ENCODE measurements at places on chromosomes 2 and 18.

DNA sequence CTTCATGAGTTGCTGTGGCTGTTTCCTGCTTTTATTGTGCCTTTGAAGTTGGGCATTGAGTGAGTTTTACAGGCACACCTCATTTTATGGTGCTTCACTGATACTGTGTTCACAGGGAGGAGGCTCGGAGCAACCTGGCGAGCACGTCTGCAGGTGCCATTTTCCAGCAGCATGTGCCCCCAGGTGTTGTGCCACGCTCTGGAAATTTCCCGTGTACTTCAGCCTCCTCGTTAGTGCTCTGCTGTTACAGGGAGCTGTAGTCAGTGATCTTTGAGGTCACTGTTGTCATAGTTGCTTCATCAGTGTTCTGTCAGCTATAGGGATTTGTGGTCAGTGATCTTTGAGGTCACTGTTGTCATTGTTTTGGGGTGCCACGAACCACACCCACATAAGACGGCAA lies 20.1 kb downstream of the CTDP1 start:
- no peak for DNase-seq

GRCh38 chr2:105539331-105539730 lies 140.5 kb upstream of the FHL2 start:
- no peak for DNase-seq

DNA sequence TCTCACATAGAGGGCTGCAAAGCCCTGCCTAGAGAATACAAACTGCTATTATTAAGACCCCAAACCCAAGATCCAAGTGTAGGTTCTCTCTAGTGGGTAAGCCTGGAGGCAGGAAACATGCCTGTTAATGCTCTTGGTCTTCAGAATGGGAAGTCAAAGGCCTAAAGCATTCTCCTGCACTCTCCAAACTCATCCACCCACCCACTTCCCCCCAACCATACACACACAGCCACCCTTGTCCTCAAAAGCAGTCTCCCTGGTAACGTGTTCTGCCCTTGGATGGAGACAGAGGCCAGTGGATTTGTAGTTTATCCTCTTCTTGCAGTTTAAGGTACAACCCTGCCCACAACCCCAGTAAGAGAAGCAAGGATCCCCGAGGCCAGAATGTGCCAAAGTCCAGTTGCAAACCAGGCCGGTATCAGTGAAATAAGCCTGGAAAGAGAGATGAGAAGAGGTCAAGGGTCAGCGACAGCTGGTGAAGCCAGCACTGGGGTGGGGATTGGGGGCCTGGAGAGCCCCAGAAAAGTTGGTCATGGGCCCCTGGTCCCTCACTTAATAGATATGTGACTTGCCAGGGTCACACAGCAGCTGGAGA lies 23.0 kb downstream of the TMEM247 start:
- DNase-seq = no peak

GRCh38 chr18:76195601-76196000 lies 299.4 kb downstream of the ZNF516 start:
- DNase-seq = no peak

GRCh38 chr2:17708501-17708900 lies 45.1 kb downstream of the SMC6 start:
- DNase-seq = no peak

DNA sequence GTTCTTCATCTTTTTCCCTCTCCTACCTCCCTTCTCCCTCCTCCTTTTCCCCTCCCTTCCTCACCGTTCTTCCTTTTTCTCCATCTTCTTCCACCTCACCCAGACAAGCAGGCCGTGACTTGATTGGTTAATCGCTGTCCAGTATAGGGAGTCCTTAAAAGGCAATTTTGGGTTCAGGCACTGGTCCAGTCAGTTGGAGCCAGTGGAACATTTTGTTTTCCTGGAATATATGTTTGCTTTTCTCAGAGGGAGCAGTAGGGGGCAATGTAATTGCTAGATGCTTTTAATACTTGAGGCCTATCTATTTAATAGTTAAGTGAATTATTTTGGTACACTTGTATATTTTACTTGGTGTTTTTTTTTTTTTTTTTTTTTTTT lies 15.0 kb downstream of the ELAC1 start:
- DNase-seq = no peak

- no peak for DNase-seq
Observed at GRCh38 chr18:27249933-27250332, 64.8 kb upstream of the CHST9 start.

- no peak for DNase-seq
Observed at GRCh38 chr18:49459404-49460171, 857 bp downstream of the DYM start.

DNA sequence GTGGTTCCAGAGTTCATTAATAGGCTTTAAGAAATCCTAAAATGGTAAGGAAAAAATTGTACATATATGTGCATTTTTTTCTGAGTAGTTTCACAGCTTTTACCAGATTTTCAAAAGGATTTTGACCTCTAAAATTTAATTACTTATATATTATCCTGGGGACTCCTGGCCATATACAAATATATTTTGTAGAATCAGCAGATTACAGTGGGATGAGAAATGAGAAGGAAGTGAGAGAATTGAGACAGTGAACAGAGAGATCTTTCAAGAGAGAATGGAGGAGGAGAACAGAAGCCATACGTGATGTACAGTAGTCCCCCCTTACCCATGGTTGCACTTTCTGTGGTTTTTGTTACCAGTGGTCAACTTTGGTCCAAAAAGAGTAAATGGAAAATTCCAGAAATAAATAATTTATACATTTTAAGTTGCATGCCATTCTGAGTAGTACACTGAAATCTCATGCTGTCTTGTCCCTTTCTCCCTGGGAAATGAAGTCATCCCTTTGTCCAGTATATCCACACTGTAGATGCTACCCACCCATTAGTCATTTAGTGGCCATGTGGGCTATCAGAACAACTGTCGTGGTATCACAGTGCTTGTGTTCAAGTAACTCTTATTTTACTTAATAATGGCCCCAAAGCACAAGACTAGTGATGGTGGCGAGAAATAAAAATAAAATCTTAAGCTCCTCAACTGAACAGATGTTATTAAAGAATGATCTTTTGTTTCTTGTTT lies 130.4 kb upstream of the MYO3B start:
- no peak for DNase-seq

DNA sequence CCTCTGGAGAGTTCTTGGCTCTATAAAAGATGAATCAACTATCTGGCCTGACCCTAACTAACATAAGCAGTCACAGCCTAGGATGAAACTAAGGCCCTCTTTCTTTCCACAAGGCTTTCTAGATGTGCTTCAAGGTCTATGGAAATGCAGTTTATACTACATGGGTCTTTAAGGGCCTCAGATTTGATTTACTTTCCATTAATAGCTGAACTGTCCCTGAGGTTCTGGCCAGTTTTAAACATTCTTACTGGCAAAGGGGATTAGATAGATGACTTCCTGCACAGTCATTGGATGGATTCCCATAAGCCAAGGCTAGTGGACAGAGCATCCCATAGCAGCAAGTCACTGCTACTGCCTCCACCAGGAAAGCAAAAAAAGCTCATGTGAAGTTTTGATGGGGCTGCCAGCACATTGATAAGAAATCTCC lies 38.1 kb upstream of the LCLAT1 start:
- DNase-seq = no peak

- DNase-seq = no peak
Observed at GRCh38 chr2:229943171-229943570, 20.9 kb downstream of the FBXO36 start.

DNA sequence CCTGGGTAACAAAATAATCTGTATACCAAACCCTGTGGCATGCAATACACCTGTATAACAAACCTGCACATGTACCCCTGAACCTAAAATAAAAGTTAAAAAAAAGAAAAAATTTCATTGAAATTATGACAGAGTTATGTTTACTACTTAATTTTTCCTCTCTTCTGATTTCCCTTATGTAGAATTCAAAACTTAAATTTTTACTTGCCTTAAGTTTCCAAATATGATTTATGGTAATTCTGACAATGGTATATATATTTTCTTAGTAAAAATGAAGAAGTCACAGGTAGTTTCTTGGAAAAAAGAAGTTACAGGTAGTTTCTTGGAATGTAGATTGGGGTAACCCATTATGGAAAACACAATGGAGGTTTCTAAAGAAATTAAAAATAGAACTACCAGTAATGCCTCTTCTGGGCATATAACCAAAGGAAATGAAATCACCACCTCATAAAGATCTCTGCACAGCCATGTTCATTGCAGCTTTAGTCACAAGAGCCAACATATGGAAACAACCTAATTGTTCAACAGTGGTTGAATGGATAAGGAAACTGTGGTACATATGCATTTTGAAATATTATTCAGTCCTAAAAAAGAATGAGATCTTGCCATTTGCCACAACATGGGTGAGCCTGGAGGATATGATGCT lies 164.9 kb downstream of the BABAM2 start:
- no peak for DNase-seq

DNA sequence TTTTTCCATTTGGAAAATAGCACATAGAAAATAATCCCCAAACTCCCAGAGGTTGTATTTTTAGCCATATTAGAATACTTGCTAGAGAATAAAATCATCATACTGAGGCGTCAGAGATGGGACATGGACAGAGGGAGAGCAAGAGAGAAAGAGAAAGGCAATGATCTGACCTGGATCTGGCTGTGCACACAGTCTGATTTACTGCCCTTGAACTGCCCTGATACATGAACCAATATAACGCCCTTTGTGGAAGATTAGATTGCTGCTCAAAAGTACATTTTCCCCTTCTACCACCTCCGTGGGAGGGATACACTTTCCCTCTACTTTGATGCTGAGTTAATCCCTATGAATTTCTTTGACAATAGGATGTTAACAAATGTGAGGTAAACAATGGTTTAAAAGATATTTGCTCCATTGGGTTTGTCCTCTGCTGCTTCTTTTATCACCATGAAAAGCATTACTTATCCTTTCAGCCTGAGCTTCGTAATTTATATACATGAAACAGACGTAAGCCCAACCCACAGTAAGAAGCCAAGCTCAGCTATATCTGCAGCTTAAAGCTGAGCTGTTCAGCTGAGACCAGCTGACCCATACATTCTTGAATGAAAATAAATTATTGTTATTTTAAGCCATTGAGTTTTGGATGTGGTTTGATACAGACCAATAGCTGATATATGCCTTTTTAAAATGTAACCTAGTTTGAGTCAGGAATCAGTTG lies 1664.6 kb upstream of the CELF4 start:
- DNase-seq = no peak

DNA sequence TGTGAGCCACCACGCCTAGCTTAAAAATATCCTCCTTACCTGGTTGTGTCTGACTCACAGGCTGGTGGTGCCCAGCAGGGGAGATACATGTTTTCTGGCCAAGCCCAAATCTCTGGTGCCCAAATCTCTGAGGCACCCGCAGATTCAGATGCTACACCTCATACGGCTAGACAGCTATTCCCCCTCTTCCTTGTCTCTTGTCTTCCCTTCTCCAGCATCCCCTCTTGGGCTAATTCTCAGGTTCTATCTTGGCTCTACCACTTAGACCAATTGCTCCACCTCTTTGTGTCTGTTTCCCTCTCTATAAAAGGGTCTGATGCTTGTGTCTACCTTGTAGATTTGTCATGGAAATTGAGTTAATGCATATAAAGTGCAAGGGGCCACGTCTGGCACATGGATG lies 13.4 kb downstream of the LAMA3 start:
- DNase-seq = no peak

- DNase-seq = no peak
Observed at GRCh38 chr2:46390036-46390435, 89.3 kb upstream of the TMEM247 start.

DNA sequence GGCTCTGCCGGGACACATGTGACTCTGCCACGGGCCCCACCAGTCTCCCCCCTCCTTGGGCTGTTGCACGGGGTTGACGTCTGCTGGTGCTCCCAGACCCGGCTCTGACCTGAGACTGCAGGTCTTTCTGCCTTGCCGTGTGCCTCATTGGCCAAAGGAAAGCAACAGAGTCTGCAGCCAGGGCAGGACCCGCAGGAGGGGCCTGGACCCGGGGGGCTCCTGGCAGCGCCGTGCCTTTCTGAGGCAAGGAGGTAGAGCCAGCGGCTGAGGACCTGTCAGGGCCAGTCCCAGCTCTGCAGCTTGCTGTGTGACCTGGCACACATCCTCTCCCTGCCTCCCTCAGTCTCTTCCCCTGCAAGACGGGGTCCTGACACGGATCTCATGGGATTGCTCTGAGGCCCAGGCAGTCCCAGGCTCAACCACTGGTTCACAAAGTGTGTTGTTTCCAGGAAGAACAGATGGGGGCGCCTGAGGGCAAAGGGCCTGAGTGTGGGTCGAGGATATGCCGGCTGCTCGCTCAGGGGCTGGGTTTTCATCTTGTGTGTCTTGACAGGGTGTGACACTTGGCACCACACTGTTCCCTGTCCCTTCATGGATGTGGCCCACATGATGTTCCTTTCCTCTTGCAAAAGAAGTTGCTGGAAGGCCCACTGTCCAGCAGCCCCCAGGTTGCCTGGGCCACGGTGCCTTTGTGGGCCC lies 9.0 kb downstream of the CAPN10 start:
- no peak for DNase-seq

- DNase-seq = no peak
Observed at GRCh38 chr2:1869987-1870386, 125.7 kb upstream of the PXDN start.

DNA sequence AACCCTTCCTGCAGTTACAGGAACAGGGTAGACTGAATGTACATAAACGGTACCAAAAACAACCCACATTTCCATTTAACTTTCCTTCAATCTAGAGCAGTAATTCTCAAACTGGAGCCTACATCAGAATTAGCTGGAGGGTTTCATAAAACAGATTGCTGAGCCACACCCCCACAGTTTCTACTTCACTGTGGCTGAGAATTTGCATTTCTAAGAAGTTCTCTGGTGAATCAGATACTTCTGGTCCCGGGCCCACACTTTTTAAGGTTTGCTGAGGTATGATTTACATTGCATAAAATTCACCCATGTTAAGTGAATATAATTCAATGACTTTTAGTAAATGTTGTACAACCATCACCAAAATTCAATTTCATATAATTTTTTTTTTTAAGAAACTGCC lies 113.7 kb downstream of the SRBD1 start:
- DNase-seq = no peak

DNA sequence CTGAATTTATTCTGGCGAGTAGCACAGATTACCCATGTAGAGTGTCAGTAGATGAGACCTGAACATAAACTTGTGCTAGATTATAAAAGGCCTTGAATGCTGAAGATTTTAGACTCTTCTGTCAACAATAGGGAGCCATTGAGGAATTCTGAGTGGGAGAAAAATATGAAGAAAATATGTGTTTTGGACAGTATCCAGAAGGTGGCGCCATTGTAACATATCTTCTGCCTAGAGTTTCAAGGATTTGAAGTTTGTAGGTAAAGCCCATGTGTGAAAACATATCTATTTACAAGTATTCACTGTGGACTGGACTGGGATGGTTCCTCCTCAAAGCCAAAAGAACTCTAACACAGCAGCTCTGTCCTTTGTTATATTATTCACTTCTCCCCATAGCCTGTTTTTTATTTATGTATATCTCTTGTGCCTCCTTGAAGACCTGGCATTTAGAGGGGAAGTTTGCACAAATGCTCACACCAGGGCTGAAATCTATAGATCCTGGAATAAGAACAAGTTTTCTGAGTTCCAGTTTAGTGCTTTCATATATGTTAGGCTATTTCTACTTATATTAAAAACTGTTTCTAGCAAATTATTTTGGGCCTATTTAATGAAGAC lies 124.9 kb downstream of the RDH14 start:
- peak; percentile 59 for DNase-seq

Data from NCI-H774 (cell line).